Femur (tissue), 1 donor: ENCODE measurements at places on chromosomes 7 and 10.

DNA sequence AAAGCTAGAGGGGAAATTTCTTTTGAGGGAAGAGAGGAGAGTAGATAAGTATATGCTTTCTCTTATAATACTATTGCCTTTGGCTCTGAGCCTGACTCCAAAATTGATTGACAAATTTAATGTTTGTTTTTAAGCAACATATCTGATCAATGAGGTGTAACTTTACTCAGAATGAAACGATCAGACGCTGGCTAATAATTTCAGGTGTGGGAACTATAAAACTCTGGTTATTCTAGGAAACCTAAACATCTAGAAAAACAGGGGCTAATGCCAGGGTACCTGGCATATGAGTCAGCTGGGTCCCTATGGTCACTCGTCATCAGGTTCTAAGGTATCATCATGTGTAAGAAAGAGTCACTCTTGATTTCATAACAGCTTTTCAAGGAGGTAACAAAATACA is 139.7 kb downstream of the ATE1 start:
- DNase-seq, result no peak

- DNase-seq, result no peak
Observed at GRCh38 chr7:54898659-54899340, 120.0 kb upstream of the EGFR start.

- DNase-seq, result peak; percentile 80
Observed at GRCh38 chr10:124539935-124540641, 78.5 kb downstream of the LHPP start.

GRCh38 chr7:148155826-148156225 is 434.7 kb upstream of the C7orf33 start:
- no peak for DNase-seq

DNA sequence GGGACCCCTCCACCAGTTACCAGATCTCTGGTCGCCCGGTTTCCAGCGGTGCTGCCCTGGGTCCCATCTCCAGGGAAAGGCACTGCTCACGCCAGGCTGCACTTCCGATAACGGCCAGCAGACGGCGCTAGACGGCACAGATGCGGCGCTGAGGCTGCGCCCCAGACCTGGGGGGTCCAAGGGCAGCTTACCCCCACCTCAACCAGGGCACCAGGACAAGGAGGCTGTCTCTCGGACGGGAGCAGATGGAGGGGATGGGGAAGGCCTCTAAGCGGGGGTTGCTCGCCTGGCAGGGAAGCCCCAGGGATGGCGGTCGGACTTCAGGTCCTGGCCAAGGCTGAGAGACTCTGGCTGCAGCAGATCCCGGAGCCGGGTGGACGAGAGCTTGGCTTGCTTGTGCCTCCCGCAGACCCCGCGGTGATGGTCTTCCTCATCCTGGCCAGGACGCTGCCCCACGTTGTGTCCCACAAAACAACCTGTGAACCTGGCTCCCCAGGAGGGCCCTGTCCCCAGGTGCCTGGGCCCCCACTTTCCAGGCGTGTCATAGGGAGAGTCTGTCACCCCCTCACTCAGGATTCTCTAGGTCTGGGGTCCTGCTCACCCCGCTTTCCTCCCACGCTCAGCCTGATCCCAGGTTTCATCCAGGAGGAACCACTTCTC is 23.9 kb upstream of the ZNF716 start:
- no peak for DNase-seq

DNA sequence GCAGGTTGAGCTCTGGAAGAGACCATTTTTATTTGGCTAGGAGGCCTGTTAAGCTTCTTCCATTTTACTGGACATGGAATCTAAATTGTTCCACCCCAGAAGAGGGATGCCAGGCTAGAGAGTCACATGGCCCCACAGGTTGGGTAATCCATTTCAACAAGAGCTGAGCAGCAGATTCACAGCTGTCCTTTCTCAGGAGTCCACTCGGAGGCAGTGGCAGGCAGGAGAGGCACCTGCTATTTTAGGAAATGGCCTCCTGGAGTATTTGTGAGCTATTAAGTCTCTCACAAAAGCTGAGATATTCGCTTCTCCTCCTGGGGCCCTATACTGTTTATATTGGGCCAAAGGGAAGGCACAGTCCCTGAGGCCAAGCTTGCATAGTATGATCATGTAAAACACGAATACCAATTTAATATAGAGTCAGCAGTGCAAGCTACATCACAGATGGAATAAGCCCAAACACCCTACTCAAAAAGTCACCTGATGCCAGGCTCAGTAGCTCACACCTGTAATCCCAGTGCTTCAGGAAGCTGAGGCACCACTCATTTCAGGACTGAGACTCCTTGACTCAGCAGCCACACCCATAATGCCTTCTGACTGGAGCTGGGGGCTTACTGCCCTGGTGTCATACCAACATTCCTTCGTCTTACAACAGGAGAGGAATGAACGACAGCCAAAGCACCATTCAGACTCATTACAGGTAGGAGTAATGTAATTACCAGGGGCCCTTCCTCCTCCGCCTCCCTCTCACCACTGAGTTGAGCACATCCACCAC is 124.1 kb downstream of the LMBR1 start:
- DNase-seq, result no peak

DNA sequence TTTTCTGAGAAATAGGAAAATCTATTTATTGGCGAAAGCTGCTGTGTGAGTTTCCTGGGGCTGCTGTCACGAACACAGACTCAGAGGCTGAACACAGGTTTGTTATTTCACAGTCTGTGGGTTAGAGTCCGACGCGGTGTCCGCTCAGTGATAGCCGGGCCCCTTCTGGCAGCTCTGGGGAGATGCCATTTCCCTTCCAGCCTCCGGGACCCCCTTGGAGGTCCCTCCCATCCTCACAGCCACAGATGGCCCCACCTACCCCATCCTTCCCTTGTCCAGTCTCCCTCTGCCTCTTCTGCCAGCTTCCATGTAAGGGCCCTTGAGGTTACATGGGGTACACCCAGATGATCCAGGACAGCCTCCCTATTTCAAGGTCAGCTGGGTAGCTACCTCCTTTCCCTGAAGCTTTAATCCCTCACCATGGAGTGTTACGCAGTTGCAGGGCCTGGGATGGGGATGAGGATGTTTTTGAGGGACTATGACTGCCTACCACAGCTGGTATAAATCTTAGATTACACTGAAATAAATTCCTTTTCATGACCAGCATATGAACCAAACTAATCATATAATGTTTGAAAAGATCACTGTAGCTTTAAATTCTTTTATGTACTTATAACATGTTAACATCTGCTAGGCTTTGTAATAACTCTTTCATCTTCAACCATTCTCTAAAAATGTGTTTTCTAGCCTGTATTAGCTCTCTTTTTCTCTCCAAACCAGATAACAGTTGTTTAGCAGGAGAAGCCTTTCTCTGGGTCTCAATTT is 98.5 kb downstream of the WDR37 start:
- no peak for DNase-seq

DNA sequence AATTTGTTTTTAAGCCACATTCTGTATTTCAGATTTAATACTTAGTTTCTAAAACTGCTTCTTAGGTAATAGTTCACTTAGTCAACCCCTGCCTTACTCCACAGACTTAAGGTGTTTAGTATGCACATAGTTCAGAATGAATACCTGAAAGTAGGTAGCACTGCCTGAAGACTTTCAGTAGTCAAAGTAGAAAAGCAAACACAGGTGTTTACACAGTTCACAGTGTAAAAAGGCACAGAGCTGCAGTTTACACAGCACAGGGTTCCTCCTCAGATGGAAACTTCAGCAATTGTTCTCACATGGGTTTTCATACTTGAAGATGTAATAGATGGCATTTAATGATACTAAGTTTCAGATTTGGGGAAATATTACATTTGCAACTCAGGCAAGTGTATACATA is 3.1 kb upstream of the PKD1L1 start:
- no peak for DNase-seq

DNA sequence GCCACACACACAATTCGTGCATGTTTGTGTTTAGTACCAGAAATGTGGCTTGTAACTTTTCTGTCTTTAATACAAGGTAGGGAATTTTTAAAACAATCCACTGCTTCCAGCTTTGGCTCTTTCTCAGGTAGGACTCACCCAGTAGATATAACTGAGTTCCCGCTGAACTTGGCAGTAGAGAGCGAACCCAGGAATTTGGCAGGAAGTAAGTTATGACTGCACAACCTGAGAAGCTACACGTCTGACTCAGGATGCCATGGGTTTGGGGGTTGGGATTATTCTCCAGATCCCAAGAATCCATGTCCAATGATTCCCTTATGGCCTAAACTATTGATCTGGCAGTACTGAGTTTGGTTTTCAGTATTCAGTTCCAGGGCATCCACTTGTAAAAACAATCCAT is 499.7 kb downstream of the CALN1 start:
- DNase-seq, result no peak

DNA sequence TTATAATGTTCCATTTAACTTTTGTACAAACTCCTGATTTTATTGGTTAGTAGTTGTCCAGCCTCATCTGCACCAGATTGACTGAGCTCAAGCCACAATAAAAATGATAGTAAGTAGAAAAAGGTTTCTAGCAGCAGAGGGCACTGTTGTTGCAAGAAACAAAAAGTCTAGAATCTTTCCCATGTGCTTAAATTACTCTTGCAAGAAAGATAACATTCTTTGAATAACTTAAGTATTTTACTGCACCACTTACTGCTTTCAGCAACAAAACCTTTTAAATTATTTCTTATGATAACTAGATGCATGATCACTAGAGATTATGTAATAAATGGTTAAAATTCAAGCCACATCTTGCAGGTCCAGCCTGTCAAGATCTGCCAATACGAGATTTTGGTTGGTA is 27.0 kb downstream of the LMOD2 start:
- no peak for DNase-seq

GRCh38 chr7:81519886-81520285 is 250.0 kb downstream of the HGF start:
- DNase-seq, result no peak

DNA sequence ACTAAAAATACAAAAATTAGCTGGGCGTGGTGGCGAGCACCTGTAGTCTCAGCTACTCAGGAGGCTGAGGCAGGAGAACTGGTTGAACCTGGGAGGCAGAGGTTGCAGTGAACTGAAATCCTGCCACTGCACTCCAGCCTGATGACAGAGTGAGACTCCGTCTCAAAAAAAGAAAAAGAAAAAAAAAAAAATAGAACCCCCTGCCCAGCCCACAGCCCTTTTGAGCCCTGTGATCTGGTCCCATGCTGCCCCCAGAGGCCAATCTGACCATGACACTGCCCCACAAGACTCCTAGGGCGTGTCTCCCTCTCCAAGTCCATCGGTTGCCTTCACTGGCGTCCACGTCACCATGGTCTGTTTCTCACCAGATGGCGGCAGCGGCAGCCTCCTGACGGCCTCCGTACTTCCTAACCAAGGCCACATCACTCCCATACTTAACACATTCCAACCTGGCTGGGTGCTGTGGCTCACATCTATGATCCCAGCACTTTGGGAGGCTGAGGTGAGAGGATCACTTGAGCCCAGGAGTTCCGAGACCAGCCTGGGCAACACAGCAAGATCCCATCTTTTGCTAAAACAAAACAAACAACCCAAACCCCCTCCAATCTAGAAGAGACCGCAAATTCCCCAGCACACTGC is 18.0 kb downstream of the STX1A start:
- DNase-seq, result no peak

- no peak for DNase-seq
Observed at GRCh38 chr10:14889318-14889717, 10.7 kb downstream of the SUV39H2 start.

GRCh38 chr7:50982626-50983025 is 199.9 kb upstream of the GRB10 start:
- DNase-seq, result no peak

DNA sequence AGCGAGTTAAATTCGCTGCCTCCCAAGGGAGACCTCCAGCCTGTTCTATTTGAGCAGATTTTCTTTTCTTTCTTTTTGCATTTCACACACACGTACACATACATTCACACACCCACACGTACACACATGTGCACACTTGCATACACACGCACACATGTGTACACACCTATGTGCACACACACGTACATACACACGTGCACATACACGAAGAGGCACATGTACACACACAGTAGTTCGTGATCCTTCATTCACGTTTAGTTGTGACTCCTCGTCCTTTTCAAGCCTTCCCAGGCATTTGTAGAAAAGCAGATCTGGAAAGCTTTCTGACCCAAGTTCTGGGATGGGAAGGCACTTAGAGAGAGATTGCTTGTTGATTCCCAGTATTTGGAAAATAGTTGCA is 290.8 kb upstream of the COBL start:
- DNase-seq, result no peak

- no peak for DNase-seq
Observed at GRCh38 chr10:45023426-45023825, 22.7 kb downstream of the ZNF22 start.

GRCh38 chr10:17847585-17848296 is 38.6 kb downstream of the MRC1 start:
- DNase-seq, result no peak
